ENCODE measurements at places on chromosomes 11 and 22. TPM values are rescaled to one million over a fixed set of nuclear protein-coding genes. Genes with fewer than 3 reads are reported as not detected.

GRCh38 chr22:23276656-23277582 lies 96.6 kb downstream of the BCR start:
- DNase-seq: no peak

DNA sequence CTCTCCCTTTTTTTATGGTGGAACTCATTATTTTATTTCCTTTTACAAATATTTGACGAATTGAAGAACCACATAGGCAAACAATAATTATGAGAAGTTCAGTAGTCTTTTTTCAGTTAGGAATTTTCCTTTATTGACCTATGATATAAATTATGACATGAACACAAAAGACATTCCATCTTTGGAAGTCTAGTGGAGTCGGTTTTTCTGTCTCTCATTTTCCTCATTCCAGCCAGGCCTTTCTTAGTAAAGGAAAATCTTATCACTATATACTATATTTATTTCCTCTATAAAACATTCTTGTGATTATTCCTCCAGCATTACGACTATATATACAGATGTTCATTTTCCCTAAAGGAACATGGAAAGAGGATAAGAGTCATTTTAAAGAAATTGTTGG lies 1046.1 kb downstream of the DLG2 start:
- DNase-seq: no peak

DNA sequence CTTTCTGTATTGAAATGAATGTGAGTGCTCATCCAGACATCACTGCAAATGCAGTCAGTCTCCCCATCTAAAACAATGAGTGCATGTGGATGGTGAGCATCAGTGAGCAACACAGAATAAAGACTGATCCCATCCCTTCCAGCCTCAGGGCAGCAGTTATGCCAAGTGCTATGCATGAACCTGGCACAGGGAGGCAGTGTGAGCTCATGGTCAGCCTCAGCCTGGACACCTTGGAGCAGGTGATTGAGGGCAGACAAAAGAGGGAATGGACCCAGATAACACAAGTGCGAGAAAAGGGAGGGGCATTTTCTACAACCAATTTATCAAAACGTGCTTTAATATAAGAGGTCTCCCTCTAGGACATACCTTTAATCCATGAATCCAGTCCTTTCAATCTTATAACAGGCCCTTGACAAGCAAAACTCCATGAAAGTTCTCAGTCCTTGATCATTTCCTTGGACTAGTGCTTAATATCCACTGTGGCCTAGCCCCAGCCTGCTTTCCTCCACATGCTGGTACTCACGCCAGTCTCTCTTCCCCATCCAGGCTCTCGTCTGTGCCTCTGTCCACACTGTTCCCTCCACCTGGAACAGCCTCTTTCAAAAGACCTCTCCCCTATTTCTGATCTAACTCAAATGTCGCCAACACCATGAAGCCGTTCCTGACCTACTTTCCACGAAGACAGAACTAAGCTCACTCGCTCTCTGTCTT lies 50.5 kb upstream of the LRRC55 start:
- peak; percentile 57 for DNase-seq

GRCh38 chr11:568306-569157 lies 7.7 kb upstream of the PHRF1 start:
- DNase-seq: peak; percentile 91

DNA sequence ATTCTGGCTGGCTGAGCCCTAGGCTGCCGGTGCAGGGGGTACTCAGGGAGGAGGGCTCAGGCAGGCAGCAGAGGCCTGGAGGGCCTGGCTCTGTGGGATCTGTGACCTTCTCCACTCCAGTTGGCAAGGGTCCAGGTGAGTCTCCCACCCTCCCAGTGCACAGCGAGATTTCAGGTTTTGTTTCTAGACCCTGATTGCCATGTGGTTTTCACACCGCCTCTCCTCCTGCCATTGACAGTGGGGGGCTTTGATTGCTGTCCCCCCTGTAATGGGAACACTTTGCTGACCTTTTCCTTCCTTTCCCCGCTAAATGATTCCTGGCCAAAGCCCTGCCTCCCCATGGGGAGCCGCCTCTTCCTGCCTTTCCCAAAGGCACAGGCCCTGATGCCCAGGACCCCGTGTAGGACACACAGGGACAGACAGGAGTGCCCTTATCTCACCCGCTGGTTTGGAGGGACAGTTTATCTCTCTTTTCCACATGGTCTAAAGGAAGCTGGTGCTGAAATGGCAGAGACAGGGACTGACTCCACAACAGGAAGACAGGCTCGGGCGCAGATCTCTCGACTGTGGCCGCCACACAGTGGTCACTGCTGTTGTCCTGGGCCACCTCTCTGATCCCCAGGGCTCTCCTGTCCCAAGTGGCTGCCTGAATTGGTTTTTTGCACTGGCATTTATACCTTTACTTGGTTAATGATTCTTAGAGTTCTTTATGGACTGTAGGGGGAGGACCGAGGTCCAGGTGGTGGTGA lies 43.4 kb downstream of the BCR start:
- DNase-seq: no peak

TRIM22 gene
- total RNA-seq: 26.0 TPM

DNA sequence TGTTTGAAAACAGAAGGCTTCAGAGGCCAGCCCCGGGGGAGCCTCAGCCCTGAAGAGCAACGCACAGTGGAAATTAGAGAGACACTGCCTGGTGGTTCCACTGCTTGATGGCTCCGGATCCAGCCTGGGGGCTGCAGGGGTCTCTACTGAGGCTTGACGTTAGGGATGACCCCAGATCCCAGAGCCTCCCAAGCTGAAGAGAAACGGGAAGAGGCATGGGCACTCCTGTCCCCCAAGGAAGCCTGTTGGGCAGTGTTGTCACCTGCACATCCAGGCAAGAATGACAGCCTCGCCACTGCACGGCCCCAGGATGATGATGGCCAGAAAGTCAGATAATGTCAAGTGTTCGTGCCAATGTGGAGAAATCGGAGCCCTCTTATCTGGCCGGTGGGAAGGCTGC lies 56.8 kb upstream of the FGF3 start:
- no peak for DNase-seq

Measured in MCF 10A (cell line).